ENCODE measurements at places on chromosomes 11 and 22.

DNA sequence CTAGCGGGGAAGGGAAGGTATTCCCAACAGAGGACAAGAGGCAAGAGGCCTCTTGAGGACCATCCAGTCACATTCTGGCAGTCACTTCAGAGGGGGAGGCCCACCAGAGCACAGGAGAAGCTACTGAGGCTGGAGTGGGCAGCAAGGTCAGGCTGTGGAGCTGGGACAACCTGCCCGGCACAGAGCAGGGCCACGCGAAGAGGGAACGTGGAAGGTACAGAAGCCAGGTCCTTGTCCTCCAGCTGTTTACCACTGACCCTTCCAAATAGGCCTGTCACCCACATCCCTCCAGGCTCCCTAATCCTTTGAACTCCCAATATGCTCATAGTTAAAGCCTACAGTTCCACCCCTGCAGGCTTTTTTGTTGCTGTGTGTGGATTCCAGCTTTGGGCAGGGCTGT, 76.9 kb downstream of the IGLL1 start:
- no peak for DNase-seq

GRCh38 chr11:57761301-57762234, at the start of gene CTNND1:
TSS of gene CTNND1 (plus strand) at chr11:57761802. CDS start at chr11:57791479, 29,677 bp downstream.
- DNase-seq, result peak; percentile 75

DNA sequence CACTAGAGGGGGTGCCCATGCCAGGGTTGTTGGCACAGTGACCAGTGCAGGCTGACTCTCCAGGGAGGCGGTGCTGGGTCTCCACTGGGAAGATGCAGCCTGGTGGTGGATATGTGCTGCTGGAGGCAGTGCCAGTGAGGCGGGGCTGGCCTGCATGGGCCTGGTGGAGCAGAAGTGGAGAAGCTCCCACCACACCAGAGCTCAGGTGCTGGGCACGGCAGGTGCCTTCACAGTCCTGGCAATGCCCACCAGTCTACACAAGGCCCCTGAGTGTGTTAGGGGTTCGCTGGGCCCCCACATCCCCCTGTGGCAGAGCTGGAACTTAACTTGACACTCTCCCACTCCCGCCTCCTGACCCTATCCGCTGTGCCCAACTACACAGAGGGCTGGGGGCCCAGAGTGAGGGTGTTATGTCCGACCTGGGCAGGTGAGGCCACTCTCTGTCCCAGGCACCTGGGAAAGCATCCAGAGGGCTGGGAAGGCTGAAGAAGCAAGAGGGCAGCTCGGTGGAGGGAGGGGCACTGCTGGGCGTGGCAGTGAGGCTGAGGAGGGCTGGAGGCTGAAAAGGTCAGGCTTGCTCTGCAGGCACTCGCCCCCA, 102.4 kb upstream of the B3GAT1 start:
- DNase-seq, result no peak

DNA sequence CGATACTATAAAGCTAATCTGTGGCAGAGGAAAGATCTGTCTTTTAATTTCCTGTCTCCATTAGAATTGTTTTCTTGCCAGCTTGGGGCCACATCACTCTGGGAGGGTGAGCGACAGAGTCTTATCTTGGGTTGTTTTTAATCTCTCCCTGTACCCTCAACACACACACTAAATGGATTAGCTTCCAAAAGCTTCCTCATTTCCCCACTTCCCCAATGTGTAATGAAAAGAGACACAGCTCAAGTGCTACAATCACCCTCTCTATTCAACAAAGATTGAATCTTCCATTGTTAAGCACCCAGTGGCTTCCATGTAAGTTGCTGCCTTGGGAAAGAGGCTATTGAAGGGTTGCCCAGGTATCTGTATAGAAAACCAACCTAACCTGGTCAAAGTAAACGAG, 6.1 kb upstream of the ASCL3 start:
- no peak for DNase-seq

DNA sequence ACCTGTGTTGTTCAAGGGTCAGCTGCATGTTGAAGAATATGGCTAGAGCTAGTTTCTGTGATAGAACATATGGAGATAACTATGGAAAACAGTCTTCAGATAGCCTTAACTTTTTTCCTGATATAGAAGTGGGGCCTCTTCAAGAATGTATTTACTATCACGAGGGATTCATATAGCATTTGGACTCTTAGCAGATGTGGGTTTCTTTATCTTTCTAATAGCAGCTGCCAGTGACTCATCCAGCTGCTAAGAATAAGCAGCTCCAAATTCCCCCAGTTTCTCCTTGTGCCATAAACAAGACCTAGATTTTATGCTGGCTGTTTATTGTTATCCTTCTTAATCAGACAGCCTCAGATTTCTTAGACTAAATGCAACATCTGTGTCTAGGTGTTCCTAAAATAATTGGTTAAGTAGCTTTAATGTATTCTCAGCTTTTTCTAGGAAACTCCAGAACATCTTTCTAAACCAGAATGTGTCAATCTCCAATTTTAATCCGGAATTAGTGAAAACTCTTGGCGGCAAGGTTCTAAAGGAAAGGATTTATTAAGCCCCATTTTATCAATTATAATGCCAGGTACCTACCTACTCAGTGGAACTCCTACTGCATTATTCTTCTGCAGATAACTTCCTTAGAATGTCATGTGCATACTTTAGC, 119.8 kb downstream of the CSTPP1 start:
- no peak for DNase-seq

- DNase-seq, result no peak
Measured at GRCh38 chr22:40504285-40505249, 132.0 kb downstream of the MRTFA start.

DNA sequence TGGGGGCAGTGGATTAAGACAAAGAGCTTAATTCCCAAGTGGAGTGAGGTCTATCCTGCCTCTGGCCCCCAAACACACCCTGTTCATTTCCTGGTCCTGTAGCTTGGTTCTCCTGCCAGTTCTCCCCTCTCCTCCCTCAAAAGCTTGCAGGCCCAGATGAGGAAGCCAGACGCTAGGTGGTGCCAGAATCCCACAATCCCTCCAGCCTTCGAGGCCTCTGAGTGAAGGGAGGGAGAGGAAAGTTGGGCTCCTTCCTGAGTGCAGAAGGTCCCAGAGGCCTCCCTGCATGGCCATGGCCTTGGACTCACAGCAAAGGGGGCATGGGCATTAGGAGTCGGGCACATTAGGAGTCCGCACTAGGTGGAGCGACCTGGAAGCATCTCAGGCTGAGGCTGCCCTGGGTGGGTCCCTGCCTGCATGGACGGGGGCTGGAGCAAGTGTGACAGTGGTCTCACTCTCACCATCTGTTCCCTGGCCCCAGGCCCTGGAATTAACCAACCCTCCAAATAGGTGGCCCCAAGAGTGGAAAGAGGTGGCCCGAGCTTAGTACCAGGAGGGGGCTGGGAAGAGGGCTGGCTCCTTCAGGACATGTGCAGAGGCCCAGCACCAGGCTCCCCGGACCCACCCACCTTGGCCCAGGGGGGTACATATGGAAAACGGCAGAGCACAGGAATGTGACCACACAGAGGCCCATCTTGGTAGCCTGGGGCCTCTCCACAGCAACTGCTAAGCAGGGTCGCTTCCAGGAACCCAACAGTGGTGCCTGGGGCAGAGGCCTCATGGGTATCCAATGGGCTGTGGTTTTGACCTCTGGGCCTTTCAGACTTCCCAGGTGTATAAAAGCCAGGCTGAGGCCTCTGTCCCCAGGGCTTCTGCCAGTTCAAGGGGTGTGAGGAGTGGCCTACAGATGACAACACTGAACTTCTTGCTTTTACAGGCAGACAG, 5.2 kb downstream of the FXYD2 start:
- DNase-seq, result no peak

GRCh38 chr11:71338801-71339395, 86.5 kb upstream of the SHANK2 start:
- no peak for DNase-seq

DNA sequence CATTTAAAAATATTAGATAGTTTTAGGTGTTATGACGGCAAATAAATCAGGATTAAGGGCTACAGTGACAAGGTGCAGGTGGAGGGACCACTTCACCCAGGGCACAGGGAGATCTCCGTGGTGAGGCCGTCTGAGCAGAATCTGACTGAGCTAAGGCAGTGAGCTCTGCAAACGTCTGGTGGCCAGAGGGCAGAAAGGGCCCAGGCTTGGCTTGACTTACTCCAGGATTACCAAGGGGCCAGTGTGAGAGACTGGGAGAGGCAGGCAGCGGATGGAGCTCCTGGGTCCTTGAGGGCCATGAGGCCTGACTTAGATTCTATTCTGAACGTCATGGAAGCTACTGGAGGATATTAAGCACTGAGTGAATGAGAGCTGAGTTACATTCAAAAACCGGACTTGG, 125.9 kb upstream of the B3GAT1 start:
- DNase-seq, result no peak

DNA sequence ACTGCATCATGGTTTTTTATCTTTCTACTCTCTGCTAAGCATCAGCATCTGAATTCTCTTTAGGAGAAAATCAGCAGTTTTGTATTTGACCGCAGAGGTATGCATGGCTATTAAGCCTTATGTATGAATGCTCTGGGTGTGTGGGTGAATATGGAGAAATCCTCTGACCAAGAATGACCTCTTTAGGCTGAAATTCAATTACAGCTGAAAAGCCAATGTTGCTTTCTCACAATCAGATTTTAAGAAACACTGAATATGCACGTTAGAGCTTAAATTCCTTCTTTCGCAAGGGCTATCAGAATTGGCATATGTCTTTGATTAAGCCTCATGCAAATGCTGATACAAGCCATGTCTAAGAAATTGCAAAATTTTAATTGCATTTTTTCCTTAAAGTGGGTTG, 43.2 kb downstream of the ARHGAP42 start:
- DNase-seq, result no peak

DNA sequence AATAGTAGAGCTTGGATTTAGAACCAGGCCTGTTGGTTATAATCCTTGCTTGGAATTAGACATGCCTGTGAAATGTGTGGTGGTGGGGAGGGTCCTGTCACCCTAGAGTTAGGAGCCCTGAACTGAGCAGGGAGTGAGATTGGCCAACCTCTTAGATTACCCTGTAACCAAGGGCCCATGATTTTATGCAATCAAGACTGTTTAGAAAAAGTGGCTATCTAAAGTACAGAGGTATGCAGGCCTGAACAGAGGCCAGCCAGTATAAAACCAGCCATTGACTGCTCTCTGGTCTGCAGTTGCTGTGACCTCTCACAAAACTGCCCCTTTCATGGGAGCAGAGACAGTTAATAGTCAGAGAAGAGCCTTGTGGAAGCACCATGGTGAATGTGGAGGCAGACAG, 36.2 kb downstream of the SERPINH1 start:
- DNase-seq, result no peak

DNA sequence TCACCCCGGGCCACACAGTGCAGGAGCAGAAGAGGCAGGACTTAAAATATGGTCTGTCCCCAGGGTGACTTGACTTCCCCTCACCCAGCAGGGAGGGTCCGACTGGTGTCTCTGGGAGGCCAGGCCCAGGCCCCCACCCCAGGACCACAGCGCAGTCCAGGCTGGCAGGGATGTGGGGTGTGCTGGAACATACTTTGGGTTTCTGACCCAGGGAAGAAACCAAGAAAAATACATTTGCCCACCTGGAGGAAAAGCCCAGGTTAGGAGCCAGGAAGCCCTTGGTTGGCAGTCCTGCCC, 5.2 kb downstream of the C1QTNF6 start:
- DNase-seq, result no peak

GRCh38 chr11:130652671-130653335, 204.4 kb downstream of the ADAMTS15 start:
- no peak for DNase-seq

GRCh38 chr22:22999523-22999922, 70.8 kb upstream of the GNAZ start:
- DNase-seq, result no peak

DNA sequence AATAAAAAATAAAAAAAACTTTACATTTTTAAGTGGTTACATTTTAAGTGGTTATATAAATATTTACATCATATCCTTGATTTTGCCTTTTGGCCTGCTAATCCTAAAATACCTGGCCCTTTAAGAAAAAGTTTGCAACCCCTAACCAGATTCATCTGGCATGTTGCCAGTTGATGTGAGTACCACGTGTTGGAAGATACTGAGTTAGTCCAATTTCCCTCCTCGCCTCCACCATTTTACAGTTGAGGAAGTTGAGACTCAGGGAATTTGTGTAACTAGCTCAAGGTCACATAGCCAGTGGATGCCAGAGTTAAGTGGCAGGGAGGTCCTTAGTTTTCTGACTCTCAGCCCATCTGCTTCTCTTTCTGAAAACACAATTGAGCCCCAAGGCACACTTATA, 5.1 kb downstream of the ELF5 start:
- DNase-seq, result no peak

DNA sequence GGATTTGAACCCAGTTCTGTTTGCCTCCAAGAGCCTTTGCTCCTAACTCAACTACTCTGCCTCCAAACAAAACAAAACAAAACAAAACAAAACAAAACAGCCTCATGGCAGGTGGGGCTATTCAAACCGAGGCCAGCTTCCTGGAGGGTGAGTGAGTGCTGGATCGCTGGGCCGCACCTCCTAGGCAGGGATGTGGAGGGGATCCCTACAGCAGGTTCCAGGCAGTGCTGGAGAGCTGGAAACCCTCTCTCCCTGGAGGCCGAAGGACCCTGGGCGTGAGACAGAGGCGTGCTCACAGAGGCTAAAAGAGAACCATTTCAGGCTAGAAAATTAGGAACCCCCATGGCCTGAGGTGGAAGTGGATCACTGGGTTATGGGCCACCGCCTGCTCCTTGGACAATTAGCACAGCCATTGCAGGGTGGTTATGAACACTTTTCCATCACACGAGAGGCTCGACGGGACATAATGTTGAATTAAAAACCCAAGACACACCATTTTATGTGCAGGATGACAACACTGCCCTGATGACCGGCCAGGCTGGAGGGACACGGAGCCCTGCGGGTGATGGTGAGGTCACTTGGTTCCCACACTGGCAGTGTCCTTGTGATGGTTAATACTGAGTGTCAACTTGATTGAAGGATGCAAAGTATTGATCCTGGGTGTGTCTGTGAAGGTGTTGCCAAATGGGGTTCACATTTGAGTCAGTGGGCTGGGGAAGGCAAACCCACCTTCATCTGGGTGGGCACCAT, 35.2 kb downstream of the SHISAL1 start:
- DNase-seq, result no peak

DNA sequence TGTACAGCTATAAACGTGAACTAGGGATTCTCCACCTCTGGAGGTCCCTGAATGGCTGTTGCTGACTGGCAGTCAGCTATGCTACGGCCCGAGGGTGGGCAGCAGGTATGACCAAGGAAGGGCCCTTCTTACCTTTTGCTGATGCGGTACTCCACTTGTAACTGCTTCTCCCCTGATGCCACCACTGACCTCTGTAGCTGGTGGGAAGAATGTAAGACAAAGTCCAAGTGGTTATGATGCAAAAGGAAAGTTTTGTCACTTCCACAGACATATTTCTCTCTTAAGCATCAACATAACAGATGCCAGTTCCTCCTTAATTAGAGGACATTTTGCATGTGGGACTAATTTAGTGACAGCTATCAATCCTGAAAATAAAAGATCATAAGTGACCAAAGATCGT, 32.2 kb downstream of the P4HA3 start:
- no peak for DNase-seq

- DNase-seq, result peak; percentile 78
Measured at GRCh38 chr11:61679893-61680621, at the start of gene DAGLA. TSS of gene DAGLA (plus strand) at chr11:61680391. CDS start at chr11:61720156, 39,765 bp downstream.

GRCh38 chr11:119025978-119026766, 4.5 kb downstream of the SLC37A4 start:
- DNase-seq, result peak; percentile 49

- DNase-seq, result no peak
Measured at GRCh38 chr22:27970596-27971220, 51.7 kb upstream of the PITPNB start.

Measured in liver (tissue), 10 donors.